ENCODE measurements at places on chromosomes 11 and 22.

GRCh38 chr11:94793002-94793401 is 24.8 kb downstream of the AMOTL1 start:
- DNase-seq = no peak

DNA sequence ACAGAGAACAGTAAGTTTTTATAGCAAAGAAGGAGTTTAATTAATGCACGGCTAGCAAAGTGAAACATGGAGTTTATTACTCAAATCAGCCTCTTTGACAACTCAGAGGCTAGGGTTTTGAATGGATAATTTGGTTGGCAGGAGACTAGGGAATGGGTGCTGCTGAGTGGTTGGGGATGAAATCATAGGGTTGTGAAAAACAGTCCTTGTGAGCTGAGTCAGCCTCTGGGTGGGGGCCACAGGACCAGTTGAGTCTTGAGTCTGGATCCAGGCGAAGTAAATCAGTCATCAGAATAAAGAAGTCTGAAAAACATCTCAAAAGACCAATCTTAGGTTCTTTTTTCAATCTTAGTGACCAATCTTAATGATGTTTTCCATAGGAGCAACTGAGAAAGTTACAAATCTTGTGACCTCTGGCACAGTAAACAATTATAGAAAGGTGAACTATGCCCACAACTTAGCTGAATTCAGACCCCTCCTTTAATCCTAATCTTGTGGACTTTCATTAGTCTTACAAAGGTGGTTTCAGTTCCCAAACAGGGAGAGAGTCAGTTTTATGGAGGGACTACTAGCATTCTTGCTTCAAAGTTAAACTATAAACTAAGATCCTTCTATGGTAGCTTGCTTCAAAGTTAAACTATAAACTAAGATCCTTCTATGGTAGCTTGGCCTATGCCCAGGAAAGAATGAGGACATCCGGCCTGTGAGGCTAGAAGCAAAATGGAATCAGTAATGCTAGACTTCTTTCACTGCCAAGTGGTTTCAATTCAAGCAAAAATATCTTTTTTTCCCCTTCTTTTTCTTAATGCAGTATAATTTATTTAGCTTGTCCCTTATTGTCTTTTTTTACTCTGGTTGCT is 84.5 kb downstream of the AASDHPPT start:
- DNase-seq = no peak

- no peak for DNase-seq
Observed at GRCh38 chr22:43136255-43136654, 6.9 kb downstream of the MCAT start.

- DNase-seq = no peak
Observed at GRCh38 chr11:119085437-119085847, 761 bp downstream of the HMBS start.

- DNase-seq = no peak
Observed at GRCh38 chr22:49377306-49377705, 450.4 kb downstream of the BRD1 start.

DNA sequence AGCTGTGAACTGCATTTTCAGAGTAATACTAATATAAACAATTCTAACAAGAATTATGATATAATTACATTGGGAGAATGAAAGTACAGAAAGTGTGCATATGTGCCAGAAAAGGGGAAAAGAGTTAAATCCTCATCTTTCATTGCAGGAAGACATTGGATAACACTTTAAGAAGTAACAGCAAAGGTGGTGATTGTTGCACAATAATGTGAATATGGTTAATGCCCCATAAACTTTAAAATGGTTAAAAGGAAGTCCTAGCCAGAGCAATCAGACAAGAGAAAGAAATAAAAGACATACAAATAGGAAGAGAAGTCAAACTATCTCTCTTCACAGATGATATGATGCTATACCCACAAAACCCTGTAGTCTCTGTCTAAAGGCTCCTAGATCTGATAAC is 111.5 kb downstream of the TTC28 start:
- DNase-seq = no peak

- no peak for DNase-seq
Observed at GRCh38 chr11:18243783-18244362, 4.6 kb downstream of the SAA2 start.

DNA sequence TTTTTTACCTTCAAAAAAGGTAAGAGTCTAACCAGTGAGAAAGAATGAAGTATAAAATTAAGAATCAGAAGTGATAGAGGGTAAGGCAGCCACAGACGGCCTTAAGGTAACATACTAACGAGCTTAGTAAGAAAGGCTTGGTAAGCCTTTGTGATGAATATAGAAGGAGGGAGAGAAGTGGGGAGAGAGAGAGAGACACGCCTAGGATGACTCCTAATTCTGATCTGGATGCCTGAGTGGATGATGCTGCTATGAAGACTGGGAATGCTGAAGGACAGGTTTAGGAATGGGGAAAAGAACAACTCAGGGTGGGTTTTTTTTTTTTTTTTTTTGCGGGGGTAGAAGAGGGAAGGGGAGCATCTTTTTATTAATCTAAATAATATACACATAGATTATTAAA is 4.8 kb downstream of the FBXO3 start:
- DNase-seq = no peak

DNA sequence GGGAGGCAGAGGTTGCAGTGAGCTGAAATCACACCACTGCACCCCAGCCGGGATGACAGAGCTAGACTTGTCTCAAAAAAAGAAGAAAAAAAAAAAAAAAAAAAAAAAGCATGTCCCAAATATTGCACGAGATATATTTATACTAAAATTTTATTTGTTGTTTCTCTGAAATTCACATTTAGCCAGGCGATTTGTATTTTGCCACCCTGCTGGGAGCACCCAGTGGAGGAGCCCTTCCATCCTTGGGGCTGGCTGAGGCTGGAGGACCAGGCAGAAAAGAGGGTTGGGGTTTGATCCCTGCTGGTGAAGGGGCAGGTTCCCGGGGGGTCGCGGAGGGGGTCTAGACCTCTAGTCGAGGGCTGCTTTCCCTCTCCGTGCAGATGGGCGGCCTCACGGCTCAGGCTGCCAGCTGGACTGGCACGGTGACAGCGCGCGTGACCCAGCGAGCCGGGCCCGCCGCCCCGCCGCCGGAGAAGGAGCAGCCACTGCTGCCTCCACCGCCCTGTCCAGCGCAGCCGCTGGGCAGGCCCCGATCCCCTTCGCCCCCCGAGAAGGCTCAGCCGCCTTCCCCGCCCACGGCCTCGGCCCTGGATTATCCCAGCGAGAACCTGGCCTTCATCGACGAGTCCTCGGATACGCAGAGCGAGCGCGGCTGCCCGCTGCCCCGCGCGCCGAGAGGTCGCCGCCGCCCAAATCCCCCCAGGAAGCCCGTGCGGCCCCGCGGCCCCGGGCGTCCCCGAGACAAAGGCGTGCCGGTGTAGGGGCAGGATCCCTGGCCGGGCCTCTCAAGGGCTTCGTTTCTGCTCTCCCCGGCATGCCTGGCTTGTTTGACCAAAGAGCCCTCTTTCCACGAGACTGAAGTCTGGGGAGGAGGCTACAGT is 952 bp upstream of the CATSPERZ start:
- no peak for DNase-seq

- DNase-seq = no peak
Observed at GRCh38 chr11:22556381-22556780, 69.2 kb downstream of the FANCF start.

- no peak for DNase-seq
Observed at GRCh38 chr22:48434156-48434867, 1393.4 kb downstream of the BRD1 start.

GRCh38 chr11:43574949-43575912 is 105.3 kb upstream of the HSD17B12 start:
- DNase-seq = no peak

GRCh38 chr11:57263351-57263750 is 26.3 kb upstream of the APLNR start:
- DNase-seq = no peak

DNA sequence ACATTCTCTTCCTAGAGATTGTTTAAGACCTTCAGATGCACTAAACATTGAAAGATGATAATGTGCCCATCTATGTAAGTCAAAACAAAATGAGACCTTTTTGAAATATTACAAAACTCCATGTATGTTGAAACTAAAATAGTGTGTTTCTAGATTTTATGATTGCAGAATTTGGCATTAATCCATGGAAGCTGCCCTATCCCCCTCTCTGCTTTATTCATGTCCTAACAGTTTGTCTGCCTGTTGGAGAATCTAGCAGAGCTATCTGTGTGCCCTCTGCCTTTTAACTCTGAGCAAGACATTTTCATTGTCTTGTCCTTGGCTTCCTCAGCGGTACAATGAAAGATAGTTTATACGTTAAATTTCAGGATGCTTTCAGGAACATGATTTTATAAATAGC is 105.5 kb downstream of the FAT3 start:
- no peak for DNase-seq

GRCh38 chr22:32746732-32747131 is 54.8 kb upstream of the TIMP3 start:
- DNase-seq = no peak

DNA sequence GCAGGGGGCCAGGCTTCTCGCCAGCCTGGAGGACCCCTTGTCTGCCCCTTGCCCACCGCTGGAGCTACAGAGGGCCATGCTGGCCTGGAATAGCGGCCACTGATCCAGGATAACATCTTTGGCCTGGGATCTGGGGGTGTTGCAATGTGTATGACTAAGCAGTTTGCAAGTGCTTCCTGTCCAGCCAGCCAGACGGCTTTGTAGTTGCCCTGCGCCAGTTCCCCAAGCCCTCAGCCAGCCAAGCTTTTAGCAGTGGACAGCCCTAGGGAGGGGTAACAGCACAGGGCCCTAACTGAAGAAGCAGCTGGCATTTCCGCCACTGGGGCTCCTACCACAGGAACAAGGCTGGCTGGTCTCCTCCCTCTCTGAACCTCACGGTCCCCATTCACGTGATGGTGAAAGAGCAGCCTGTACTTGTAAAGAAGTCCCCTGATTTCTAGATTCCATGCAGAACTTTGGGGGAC is 32.1 kb downstream of the UQCR10 start:
- no peak for DNase-seq

Measured in stimulated activated CD4-positive, alpha-beta T cell treated with anti-CD3 and anti-CD28 coated beads, Interleukin-1b, Interleukin-23, amount 100 ng/mL, for 1 hour (primary cell).